ENCODE measurements at places on chromosomes 6 and 20. TPM values are rescaled to one million over a fixed set of nuclear protein-coding genes. Genes with fewer than 3 reads are reported as not detected.
A peak's percentile ranks its signal among the peaks of the same experiment; 100 is the strongest.

Gene LY6G5B
- 24.0 TPM for total RNA-seq

Gene SYCP2L
- 1.6 TPM for total RNA-seq

Gene HTR1B
- not detected for total RNA-seq

Gene FNDC11
- 0.31 TPM for total RNA-seq

Gene FOXS1
- not detected for total RNA-seq

Gene BANF2
- total RNA-seq = not detected

Gene CDH22
- total RNA-seq = not detected

Gene MUC21
- total RNA-seq = not detected

- DNase-seq = no peak
Observed at GRCh38 chr6:63589952-63590411, 17.7 kb downstream of the LOC128125822 start.

- no peak for DNase-seq
Observed at GRCh38 chr20:37407573-37408002, 61.6 kb downstream of the SRC start.

- no peak for DNase-seq
Observed at GRCh38 chr6:57013521-57013926, 33.0 kb upstream of the KIAA1586 start.

DNA sequence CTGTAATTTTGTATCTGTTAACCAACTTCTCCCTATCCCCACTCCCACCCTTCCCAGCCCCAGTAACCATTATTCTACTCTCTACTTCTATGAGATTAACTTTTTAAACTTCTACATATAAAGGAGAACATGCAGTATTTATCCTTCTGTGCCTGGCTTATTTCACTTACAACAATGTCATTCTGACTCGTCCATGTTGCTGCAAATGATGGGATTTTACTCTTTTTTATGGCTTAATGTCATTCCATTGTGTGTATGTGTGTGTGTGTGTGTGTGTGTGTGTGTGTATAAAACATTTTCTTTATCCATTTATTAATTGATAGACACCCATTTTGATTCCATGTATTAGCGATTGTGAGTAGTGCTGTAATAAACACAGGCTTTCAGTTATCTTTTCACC, 76.1 kb downstream of the COL19A1 start:
- no peak for DNase-seq

GRCh38 chr6:10272591-10272990, 142.3 kb downstream of the TFAP2A start:
- no peak for DNase-seq

DNA sequence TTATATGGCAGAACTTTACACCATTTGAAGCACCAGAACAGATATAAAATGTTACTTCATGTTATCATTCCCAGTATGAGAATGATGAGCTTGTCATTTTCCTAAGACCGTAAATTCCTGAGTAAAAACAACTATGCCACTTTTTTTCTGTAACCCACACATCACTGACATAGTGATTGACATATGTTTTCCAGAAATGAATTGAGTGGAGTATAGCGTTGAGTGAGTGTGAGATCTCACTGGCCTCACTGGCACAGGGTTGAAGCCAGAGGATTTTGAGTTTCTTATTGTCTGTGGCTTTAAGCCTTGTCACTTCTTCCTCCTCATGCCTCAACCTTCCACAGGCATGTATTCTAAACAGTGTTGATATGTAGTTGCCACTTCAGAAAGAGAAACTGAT, 62.3 kb downstream of the PDE7B start:
- no peak for DNase-seq

DNA sequence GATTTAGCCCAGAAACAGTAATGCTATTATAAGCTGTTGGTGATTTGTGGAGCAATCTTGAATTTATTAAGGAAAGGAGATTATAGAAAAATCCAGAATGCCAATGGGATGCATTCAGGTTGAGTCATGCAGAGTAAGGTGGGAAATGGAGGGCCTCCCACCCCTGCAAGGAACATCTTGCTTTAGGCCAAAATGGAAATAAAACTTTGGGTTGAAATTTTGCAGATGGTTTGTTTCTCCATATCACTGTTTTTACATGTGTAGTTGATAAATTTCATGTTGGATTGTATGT, 152.4 kb downstream of the BCAS1 start:
- DNase-seq = no peak

GRCh38 chr20:11921321-11921720, 3.6 kb downstream of the BTBD3 start:
- DNase-seq = no peak

- no peak for DNase-seq
Observed at GRCh38 chr6:162260027-162260426, 467.5 kb downstream of the PRKN start.

DNA sequence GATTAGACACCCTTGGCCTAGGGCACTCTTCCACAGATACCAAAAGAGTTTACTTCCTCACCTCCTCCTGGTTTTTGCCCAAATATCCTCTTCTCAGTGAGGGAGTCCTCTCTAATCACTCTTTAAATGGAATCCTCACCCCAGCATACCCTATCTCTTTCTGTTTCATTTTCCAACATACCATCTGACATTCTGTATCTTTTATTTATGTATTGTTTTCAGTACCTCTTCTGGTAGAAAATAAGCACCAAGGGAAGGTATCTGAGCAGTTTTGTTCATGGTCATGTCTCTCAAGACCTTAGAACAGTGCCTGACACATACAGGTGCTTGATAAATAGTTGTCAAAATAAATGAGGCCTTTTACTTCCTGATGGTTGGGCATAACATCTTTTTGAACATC, 55.1 kb downstream of the KIAA0408 start:
- no peak for DNase-seq

DNA sequence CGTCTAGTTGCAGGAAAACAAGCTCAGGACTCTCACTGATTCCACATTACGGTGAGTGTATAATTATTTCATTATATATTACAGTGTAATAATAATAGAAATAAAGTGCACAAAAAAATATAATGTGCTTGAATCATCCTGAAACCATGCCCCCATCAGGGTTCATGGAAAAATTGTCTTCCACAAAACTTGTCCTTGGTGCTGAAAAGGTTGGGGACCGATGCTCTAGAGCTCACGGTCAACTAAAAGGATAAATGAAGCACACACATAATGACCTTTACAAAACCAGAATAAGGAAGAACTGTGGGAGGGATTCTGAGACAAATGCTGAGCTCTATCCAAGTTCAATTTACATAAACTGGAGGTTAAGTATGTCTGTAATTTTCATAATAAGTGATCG, 194.3 kb downstream of the COL19A1 start:
- no peak for DNase-seq

GRCh38 chr6:21873562-21873961, 280.0 kb downstream of the SOX4 start:
- DNase-seq = no peak

- DNase-seq = no peak
Observed at GRCh38 chr6:104522533-104522932, 337.2 kb downstream of the HACE1 start.

DNA sequence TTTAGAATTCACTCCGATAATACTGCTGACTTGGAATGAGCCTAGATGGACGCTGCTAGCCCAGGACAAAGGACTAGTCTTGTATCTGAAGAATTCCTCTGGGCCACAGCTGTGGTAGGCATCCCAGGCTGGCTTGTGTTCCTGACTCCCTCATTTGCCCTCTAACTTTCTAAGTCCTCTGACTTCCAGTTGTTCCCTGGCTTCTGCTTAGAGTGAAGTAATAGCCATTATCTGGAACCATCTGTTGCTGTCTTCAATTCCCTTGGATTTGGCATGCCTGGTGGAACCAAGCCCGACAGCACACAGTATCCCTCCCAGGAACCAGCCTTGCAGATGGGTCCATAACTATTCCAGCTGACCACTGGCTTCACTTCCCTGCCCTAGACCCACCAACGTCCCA, 376.0 kb downstream of the SYNE1 start:
- DNase-seq = no peak

DNA sequence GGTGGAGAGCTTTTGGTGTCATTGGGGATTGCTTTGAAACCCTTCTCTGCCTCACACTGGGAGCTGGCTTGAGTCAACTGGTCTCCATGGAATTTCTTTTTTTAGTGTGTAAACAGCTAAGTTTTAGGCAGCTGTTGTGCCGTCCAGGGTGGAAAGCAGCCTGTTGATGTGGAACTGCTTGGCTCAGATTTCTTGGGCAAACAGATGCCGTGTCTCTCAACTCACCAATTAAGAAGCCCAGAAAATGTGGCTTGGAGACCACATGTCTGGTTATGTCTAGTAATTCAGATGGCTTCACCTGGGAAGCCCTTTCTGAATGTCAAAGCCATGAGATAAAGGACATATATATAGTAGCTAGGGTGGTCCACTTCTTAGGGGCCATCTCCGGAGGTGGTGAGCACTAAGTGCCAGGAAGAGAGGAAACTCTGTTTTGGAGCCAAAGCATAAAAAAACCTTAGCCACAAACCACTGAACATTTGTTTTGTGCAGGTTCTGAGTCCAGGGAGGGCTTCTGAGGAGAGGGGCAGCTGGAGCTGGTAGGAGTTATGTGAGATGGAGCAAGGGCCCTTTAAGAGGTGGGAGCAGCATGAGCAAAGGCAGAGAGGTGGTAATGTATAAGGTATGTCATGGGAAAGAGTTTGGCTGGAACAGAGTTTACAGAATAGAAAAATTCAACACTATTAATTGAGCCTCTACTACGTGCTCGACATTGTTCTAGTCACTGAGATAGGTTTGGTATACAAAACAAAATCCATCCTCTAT, 31.2 kb downstream of the SRSF3 start:
- no peak for DNase-seq

DNA sequence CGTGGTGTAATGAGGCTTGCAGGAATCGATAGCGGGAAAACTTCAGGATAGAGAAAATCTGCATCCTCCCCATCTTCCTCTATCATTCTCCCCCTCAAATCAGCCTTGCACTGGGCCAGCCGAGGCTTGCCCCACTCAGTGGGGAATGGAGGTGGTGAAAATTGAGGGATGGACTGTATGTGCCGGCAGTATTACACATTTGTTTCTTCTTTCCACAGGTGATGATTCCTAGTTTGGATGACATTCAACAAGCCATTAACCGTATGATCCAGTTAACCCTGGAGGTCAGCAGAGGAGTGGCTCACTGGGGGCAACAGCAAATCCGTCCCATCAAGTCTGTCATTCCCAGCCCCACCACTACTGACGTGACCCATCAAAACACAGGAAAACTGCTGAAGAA, 100.1 kb downstream of the DNAH8 start:
- DNase-seq = no peak

DNA sequence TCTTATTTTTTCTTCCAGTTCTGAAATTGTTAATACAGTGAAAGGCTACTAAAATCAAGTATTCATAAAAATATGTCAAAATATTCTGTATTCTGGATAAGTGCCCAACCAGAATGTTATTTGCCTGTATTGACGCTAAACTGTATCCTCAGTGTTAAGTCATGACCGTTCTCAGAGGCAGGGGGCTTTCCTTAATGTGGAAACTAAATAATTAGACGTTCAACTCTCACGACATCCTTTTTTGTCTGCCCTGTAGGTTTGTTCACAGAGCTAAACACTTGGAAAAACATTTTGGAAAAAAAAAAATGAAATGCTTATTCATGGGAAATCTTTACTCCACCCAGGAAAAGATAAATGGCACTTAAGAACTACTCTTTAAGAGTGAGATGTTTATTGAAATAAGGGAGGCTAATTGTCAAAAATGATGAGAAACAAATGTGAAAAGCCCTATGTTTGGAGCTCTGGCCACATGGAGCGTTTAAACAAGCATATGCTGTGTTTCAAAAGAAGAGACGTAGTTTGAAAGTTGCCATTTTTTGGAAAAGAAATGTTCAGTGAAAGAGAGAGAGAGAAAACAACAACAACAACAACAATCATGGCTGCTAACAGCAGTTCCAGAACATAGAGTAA, 453.1 kb upstream of the MARCKS start:
- DNase-seq = no peak

DNA sequence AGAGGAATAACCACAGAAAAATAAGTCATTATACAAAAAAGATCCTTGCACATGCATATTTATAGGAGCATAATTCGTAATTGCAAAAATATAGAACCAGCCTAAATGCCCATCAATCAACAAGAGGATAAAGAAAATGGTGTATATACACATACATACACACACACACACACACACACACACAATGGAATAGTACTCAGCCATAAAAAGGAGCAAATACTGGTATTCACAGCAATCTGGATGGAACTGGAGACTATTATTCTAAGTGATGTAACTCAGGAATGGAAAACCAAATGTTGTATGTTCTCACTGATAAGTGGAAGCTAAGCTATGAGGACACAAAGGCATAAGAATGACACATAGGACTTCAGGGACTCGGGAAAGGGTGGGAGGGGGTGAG, 1.9 kb upstream of the KIAA1586 start:
- no peak for DNase-seq

- no peak for DNase-seq
Observed at GRCh38 chr6:124995645-124996325, 33.5 kb downstream of the RNF217 start.

DNA sequence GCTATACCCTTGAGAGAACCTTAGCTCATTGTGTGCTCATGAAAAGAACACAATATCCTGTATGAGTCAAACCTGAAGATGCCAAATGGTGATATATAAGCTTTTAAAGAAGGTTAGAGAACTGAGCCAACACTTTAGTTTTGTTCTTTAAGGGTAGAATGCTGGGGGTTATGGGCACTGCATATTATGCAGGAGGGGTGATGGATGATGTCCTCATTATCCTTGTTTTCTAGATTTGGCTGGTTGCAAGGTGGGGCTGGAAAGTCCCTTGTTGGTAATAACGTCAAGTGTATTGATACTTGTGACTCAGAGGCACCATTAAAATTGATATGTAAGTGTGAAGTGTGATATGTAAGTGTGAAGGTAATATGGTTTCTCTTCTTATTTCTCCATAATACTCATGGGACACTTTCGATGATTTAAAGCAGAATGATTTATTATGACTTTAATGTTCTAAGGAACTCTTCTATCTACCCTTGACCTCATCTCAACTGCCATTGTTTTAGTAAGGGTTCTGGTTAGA, 113.7 kb upstream of the DTNBP1 start:
- no peak for DNase-seq

DNA sequence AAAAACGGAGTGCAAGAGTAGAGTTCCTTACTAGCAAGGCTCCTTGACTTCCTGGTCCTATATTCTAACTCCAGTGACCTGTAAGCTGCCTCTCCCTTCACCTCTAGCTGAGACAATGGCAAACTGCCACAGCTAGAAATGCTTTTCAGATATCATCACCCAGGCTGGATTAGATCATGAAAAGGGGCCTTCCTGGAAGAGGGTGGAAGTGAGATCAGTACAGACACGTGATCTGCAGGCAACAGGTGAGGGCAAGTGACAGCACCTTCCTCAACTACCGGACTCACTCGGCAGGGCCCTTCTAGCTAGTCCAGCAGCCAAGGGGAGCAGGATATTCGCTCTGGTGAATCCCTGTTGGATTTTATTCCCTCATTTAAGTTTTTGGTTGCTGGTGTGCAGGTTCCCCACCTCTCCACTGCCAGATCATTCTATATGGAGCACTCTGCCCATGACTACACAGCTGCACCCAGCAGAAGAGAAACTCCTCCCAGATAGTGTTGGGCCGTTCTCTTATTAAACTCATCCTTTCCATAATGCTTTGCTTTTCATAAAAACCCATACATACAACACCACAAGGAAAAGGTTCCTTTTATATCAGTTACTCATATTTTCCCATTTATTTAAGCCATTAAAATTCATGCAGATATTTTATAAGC, 26.4 kb upstream of the FAM83C start:
- no peak for DNase-seq

- peak; percentile 88 for DNase-seq
Observed at GRCh38 chr6:106098383-106099234, 12.5 kb downstream of the PRDM1 start.
